Activated CD4-positive, alpha-beta memory T cell treated with anti-CD3 and anti-CD28 coated beads for 36 hours (primary cell): ENCODE measurements at places on chromosomes 6 and 20.

DNA sequence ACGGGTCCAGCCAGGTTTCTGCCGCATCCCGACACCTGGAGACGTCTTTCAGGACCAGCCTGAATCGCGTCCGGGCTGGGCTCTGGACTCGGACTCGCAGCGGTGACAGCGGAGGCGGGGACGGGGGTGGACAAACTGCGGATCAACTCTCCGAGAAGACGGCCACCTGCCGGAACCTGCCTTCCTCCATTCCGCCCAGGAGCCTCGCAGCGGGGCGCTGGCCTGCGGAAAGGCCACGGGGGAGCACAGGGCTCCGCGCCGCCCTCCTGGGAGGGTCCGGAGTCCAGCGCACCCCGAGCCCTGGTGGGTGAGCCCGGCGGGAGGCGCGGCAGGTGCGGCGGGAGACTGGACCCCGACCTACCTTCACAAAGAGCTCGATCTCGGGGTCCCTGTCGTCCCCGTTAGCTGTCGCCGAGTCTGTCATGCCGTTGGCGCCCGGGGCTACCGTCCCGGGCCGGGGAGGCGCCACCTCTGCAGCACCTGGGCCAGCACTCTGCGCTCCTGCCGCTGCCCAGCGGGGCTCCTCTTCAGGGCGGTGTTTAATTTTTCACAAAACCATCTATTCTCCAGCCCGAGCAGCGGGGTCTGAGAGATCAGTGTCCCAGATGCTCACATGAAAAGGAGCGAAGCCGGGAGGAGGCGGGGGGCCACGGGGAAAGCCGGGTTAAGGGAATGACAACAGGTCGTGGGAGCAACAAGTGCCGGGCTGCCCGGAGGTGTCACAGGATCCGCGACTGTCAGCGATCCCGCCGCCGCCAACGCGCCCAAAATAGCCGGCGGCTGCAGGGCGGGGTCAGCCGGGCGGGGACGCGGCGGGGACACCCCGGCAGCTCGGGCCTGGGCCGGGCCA lies at the start of gene CLIC5:
Gene CLIC5, minus strand, starts transcription at position 742 of the 850 bp plus-strand sequence. Its CDS starts 318 bp downstream, at position 424.
- peak; percentile 61 for DNase-seq

- no peak for DNase-seq
These were observed 55.2 kb upstream of the MAFB start for GRCh38 chr20:40744072-40744817.

- DNase-seq, result peak; percentile 81
These were observed 503 bp downstream of the PPDPF start for GRCh38 chr20:63520934-63521601.

GRCh38 chr20:6473197-6473596 lies 294.3 kb upstream of the BMP2 start:
- DNase-seq, result no peak

DNA sequence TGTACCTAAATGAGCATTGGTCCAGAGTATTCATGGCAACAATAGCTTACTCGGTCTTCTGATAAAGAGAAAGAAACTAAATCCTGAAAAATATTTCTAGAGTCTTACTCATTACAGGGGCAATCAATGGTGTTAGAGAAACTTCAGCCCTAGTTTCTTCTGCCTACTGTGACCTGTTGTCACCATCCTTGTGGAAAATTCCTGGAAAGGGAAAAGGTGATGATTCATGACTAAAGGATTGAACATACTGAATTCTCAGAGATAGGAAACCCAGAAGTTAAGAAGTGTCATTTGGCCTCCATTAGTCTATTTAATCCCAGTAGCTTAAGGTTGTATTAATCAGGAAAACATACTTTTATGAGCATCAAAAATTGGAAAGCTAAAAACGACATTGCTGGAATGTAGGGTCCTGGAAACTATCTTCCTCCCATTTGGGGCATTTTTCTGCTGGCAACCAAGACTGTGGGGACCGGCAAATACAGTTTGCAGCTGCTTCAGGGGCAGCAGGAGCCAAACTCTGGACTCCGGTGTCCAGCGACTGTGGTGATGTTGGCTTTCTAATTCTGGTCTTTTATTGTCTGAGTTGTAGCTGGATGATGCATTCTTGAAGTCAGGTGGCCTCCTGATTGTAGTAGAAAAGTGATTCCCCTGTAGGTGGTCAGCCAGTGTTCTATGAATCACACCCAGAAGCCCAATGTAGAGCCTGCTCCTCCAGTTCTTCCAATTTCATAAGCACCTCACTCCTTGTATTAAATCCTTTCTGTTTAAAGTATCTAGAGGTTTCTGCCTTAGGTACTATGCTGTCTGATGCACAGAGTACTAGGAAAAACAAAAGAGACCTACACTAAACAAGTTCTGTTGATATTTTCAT lies 67.6 kb downstream of the LCA5 start:
- DNase-seq, result no peak

DNA sequence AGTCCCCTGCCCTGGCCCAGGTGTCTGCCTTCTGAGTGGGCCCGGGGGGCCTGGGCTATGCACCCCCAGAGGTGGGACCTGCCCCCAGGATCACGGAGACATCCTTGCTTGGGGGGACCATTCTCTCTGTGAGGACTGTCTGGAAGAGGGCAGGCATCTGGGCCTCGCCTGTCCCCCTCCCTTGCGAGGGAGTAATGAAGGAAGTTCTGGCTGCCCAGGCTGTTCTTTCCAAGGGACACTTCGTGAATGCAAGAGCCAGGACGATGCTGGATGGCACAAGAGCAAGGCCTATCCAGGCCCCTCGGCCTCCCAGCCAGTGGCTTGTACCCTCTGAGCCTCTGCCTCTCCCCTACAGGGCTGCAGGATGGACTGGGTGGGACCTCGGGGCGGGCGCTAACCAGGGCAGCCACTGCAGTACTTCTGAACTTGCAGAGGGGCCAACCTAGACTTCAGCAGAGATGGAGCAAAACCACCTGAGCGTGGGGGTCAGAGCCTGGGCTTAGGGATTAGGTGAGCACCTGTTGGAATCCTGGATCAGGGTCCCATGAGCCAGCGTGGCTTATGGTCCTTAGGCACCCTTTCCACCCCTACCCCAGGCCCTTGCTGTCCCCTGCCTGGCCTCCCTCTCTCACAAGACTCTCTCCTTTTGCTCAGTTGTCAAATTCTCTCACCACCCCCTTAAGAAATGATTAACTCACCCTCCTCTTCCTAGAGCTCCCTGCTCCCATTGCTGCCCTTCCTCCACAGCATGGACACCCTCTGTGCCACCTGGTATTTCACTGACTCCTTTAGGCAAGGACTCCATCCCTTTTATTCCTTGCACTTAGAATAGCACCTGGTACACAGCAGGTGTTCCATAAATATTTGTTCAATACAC lies 53.2 kb downstream of the CTCFL start:
- no peak for DNase-seq

DNA sequence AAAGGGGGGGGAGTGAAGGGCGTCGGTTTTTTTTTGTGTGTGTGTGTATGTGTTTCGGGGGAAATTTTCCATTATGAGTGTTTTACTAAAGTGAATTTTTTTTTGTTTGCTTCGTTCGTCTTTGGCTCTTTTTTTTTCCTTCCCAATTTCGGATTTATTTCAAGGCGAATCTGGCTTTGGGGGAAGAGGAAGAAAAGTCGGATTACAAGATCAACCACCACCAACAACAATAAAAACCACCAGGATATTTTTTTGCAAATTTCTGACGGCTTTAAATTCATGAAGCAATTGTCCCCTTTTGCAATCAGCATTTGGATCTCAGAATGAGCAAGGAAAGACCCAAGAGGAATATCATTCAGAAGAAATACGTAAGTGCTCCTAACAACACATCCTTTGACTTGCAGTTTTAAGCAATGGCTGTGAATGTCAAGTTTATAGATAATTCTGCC lies 372 bp downstream of the JARID2 start:
- no peak for DNase-seq

DNA sequence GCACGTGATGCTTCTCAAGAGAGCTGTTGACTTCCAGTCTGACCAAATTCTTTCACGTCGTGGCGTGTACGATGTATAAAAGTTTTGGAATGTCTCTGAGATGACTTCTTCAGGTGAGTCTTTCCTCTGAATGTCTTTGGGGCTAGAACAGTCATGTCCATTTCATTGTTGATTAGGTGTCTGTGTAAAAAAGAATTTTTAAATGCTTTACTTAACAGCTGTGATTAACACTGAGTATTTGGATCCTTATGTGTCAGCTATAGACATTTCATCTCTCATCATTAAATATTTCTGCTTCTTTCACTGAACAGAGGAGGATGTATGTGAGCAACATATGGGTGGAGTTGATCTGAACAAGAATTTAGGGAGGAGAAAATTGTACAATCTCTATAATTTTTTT lies 29.3 kb upstream of the KIF13A start:
- DNase-seq, result no peak

DNA sequence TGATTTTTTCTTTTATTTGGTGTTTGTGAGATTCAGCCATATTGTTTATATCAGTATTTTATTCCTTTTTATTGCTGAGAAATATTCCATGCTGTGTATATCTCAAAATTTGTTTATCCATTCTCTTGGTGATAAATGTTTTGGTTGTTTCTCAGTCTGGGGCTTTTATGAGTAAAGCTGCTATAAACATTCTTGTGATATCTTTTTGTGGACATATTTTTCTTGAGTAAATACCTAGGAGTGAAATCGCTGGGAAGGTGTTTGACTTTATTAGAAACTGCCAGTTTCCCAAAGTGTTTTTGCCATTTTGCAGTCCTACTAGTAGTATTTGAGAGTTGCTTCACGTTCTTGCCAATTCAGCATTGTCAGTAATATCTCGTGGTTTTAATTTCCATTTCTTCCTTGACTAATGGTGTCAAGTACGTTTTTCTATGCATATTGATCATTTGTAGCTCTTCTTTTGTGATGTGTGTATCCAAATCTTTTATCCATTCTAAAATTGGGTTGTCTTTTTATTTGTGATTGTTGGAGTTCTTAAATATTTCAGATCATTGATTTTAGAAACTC lies 31.1 kb upstream of the DYNLRB1 start:
- DNase-seq, result no peak

DNA sequence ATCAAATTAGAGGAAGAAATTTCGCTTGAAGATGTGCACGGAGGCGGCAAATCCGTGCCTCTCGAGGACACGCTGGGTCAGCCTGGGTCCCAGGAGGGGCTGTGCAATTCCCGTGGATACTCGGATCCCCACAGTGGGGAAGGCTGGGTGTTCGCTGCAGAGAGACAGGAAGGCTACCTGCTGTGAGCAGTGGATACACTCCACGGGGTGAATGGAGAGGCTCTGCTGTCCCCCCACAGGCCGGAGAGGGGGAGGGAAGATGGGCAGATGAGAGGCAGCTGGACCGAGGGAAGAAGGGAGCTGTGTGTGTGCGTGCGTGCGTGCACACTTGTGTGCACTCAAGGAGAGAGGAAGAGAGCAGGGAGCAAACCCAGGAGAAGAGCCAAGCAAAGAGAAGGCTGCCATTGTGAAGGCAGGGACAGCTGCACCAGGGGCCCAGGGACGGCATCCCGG lies 57.3 kb downstream of the SULF2 start:
- no peak for DNase-seq

- DNase-seq, result no peak
These were observed 198.8 kb upstream of the THEMIS start for GRCh38 chr6:128099571-128100197.
